Stimulated activated CD8-positive, alpha-beta memory T cell treated with anti-CD3 and anti-CD28 coated beads, Interleukin-15, amount 100 ng/mL, for 4 hours (primary cell): ENCODE measurements at places on chromosomes 1 and 21.

- DNase-seq: no peak
These were observed 18.3 kb downstream of the YARS1 start for GRCh38 chr1:32798679-32799416.

GRCh38 chr1:87120779-87121178 lies 206.3 kb downstream of the HS2ST1 start:
- no peak for DNase-seq

DNA sequence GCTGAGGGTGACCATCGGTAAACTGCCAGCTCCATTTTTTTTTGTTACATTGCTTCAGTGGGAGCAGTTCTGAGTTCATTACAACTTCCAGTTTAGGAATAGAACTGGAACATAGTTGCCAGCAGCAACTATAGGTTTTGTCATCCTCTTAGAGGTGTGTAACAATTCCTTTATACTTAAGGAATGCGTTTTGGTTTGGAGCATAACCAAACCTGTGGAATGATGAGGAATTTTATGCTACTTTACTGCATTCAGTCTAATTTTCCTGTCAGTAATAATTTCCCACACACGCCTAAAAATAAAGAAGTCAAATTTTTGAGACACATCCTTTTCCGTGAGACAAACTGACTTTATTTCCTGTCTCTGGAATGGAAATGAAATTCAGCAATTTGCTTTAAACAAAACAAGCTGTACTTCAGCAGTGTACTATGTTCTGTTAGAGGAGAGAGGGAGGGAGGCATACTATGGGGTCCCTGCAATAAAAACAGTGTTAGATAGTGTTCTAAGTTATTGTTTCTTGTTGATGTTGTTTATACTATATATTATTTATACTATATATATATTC lies 4.8 kb upstream of the AMPD1 start:
- DNase-seq: no peak

GRCh38 chr1:28248273-28249012 lies 10.9 kb upstream of the SESN2 start:
- DNase-seq: peak; percentile 57

DNA sequence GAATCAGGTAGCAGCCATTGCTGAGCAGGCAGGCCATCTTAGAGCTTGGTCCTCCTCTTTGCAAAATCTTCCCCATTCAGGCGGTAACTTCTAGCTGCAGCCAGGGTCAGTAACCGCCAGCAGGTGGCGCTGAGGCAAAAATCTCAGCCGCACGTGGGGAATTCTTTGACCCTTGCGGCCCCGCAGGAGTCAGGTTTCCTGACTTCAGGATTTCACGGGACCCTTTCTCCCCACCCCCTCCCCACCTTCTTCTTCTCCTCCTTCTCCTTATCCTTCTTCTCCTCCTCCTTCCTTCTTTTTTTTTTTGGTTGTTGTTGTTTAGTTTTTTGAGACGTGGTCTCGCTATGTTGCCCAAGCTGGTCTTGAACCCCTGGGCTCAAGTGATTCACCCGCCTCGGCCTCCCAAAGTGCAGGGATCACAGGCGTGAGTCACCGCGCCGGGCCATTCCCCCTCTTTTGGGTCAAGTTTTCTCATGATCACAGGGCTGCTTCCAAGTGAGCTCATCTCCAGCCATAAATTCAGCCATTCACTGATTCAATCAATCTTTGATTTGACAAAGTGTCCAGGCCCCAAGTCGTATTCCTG lies 33.4 kb upstream of the TENT5B start:
- peak; percentile 37 for DNase-seq

GRCh38 chr1:113931451-113931851 lies 2.3 kb downstream of the HIPK1 start:
- no peak for DNase-seq

DNA sequence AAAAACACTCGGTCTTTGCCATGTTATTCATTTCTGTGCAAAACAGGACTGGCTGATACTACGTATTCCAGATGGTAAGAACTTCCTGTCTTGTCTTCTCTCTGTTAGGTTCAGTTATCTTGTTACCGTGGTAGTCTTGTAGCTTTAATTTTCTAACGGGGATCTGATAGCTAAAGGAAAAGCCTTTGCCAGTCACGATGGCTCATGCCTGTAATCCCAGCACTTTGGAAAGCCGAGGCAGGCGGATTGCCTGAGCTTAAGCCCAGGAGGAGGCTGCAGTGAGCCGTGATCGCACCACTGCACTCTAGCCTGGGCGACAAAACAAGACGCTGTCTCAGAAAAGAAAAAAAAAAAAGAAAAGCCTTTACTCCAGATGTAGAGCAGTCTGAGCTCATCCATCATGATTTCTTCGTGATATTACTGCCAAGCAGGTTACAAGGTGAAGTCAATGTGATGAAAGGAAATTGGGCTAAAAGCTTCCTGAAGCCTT lies 11.1 kb upstream of the MSTO1 start:
- DNase-seq: no peak

GRCh38 chr1:242086706-242087105 lies 87.8 kb upstream of the MAP1LC3C start:
- no peak for DNase-seq

GRCh38 chr1:44806025-44806703 lies 987 bp downstream of the DYNLT4 start:
- DNase-seq: no peak

GRCh38 chr1:35852241-35852640 lies 30.8 kb upstream of the AGO1 start:
- no peak for DNase-seq

DNA sequence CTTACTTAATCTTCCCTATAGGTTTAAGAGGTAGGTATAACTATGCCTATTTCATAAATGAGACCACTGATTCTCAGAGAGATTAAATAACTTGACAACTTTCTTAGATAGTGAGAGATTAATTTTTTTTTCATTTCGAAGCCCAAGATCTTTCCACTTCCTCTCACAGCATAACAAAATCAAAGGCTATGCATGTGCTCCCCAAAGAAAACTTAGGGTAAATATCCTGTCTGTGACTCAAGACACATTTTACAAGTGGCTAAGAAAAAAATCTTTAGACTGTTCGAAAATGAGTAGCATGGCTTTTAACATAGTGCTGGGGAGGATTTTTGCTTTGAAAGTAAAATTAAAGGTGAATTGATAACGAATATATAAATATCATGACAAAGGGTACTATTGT lies 8.2 kb upstream of the C1orf141 start:
- no peak for DNase-seq

DNA sequence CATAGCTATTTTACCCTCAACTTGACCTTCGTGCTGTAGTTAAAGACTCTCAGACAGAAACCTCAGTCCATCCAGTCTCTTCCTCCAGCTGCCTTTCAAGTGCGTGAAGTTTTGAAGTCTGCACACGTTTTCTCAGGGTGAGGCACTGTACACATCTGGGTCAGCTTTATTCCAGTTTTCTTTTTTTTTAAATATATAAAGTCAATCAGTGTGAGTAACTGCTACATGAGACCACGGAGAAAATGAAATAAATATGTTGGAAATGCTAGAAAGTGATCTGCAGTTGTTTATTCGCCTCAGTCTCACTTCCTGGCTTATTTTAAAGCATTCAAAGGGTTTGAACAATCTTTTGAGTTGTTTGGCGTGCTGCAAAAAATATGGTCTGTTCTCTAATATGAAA lies 135.7 kb downstream of the ROR1 start:
- no peak for DNase-seq

GRCh38 chr21:44261675-44262295 lies at the start of gene DNMT3L:
Gene DNMT3L (minus strand): TSS chr21:44261897. CDS start chr21:44261259, 638 bp downstream.
- no peak for DNase-seq

DNA sequence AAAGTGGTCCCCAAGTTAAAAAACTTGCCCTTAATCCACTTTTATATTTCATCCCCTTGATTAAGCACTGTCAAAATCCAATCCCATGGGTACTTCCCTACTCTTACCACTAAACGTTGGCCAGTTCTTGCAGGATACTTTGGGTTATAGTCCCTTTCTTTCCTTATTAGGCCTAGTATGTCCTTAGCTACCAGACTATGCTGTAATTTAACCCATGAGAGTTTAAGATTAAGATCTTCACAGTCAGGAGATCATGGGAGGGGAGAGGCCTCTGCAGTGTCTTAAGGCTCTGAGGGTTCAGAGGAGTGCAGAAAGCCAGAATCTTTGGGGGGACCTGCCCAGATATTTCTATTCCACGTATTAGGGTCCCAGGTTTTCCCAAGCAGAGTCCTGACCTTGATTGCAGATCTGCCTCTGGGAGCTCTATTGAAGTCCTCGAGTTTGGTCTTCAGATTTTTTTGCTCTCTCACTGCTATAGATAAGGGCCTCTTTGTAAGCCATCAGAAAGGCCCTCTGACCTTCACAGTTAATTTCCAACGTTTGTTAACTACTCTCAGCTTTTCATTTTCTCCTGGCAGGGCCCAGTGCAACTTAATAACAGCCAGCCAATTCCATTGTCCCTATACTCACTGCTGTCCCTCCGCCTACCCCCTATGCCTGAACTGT lies 9.0 kb upstream of the CGN start:
- no peak for DNase-seq

- no peak for DNase-seq
These were observed 25.6 kb upstream of the SLC30A1 start for GRCh38 chr1:211604548-211604947.

DNA sequence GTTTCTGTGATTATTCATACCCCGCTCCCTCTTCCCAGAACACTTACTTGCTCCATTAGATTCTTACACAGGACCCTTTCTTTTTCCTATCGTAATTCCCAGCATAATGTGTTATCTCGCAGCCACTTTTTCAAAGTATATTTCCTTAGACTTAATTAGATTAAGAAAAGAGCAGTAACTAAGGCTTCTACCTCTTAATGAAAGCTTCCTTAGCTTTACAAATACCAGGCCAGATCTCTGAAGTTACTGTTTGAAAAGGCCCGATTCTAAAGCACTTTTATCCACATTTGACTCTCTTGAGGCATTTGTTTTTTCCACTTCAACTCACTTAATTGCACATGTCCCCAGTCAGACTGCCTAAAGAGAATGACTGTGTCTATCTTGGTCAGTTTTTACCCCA lies 1264.3 kb upstream of the ADGRL2 start:
- DNase-seq: no peak

GRCh38 chr1:110591956-110592355 lies 14.2 kb downstream of the KCNA2 start:
- no peak for DNase-seq

DNA sequence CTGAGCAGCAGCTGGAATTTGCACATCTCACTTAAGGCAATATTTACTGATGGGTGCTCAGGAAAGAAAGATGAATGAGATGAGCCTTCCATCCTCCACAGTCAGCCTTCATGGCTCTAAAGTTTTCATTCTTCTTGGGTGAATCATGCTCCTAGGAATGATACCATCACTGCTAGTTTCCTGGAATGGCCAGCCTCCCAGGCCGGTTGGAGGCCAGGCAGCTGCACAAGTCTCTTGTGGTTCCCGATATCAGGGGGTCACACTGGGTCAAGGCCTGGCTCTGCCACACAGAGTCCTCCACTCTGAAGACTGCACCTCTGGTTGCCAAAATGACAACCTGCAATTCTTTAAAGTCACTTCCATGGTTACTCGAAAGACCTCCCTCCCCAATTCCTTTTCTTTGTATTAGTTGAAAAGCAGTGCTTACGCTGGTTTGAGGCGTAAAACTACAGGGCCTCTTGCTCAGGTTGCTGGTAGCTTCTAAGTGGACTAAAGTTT lies 46.2 kb upstream of the PALMD start:
- no peak for DNase-seq

GRCh38 chr21:34519694-34520093 lies 7.7 kb upstream of the KCNE1 start:
- DNase-seq: no peak

DNA sequence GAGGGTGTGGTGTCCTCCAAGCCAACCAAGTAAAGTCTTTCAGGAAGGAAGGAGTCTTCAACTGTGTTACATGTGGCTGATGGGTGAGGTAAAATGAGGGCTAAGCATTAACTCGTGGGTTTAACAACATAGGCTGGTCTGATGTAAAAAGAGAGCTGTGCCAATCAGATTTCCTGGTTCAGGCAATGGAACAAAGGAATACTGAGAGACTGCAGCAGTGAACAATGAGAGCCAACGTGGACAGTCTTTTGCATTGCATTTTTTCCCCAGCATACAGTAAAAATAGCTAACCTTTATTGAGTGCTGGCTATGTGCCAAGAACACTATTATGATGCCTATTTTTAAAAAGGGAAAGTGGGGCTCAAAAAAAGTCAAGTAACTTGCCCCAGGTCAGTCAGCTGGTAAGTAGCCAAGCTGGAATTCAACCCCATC lies 31.1 kb downstream of the DLGAP3 start:
- DNase-seq: no peak

GRCh38 chr1:26468911-26469310 lies 3.3 kb upstream of the HMGN2 start:
- DNase-seq: no peak

- DNase-seq: no peak
These were observed 5.3 kb downstream of the E2F2 start for GRCh38 chr1:23525558-23526250.

GRCh38 chr1:152109998-152110294 lies 5.3 kb downstream of the TCHH start:
- DNase-seq: no peak

- DNase-seq: peak; percentile 44
These were observed 10.6 kb downstream of the GFI1 start for GRCh38 chr1:92476071-92476631.

GRCh38 chr1:34787461-34788420 lies 5.1 kb upstream of the GJA4 start:
- no peak for DNase-seq

DNA sequence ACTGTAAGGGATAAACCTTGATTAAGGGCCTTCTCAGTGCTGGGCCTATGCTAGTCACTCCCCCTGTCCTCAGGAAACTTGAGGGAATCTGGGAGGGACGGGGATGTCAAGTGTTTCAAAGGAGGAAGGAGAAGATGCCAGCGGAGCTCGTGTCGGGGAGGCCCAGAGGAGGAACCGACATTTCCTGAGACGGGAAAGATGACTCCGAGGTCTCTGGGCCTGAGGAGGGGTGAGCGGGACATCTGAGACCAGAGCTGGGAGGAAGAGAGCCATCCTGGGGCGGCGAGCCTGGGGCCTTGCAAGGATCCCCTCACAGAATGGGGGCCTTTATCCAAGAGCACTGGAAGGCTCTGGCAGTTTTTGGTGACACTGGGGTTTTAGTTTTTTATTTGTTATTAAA lies 10.4 kb downstream of the SLC66A1 start:
- DNase-seq: no peak

GRCh38 chr1:171841931-171842761 lies 848 bp downstream of the DNM3 start:
- no peak for DNase-seq

- DNase-seq: no peak
These were observed 1.0 kb upstream of the HP1BP3 start for GRCh38 chr1:20787840-20788795.

DNA sequence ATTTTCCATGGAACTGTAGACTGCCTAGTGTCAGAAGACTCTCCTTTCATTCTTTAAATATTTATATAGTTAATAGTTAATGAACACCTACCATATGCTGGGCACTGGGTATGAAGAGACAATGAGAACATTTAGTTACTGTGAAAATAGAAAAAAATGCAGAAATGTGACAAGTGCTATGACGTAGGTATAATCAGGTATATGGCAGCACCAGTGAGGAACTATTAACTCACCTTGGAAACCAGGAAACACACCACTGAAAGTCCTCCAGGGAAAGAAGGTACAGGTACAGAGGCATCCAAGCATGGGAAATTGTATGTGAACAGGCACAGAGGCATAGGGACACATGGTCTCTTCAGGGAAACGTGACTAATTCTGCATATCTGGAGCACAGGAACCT lies 42.3 kb downstream of the DPT start:
- no peak for DNase-seq
